ENCODE measurements at places on chromosomes 5 and 9. TPM values are rescaled to one million over a fixed set of nuclear protein-coding genes. Genes with fewer than 3 reads are reported as not detected.

The GABRA6 gene
- not detected for total RNA-seq

The ARID3C gene
- not detected for total RNA-seq

The PLPP7 gene
- total RNA-seq: 1.7 TPM

The PTGER4 gene
- 5.2 TPM for total RNA-seq

The AQP7 gene
- 0.34 TPM for total RNA-seq

The AGTPBP1 gene
- total RNA-seq: 7.4 TPM

The PPP3R2 gene
- 0.09 TPM for total RNA-seq

The ARHGEF39 gene
- total RNA-seq: 0.32 TPM

The NEUROG1 gene
- total RNA-seq: not detected

The RASGRF2 gene
- total RNA-seq: 12.0 TPM

The SLC46A2 gene
- total RNA-seq: not detected

The FAM114A2 gene
- total RNA-seq: 18.9 TPM

The PFN3 gene
- total RNA-seq: not detected

The NOL6 gene
- 15.1 TPM for total RNA-seq

The ARAP3 gene
- 2.8 TPM for total RNA-seq

The HMCN2 gene
- 0.09 TPM for total RNA-seq

The NMUR2 gene
- total RNA-seq: not detected
